PC-3 (cell line): ENCODE measurements at places on chromosomes 13 and 19. TPM values are rescaled to one million over a fixed set of nuclear protein-coding genes. Genes with fewer than 3 reads are reported as not detected.

DNA sequence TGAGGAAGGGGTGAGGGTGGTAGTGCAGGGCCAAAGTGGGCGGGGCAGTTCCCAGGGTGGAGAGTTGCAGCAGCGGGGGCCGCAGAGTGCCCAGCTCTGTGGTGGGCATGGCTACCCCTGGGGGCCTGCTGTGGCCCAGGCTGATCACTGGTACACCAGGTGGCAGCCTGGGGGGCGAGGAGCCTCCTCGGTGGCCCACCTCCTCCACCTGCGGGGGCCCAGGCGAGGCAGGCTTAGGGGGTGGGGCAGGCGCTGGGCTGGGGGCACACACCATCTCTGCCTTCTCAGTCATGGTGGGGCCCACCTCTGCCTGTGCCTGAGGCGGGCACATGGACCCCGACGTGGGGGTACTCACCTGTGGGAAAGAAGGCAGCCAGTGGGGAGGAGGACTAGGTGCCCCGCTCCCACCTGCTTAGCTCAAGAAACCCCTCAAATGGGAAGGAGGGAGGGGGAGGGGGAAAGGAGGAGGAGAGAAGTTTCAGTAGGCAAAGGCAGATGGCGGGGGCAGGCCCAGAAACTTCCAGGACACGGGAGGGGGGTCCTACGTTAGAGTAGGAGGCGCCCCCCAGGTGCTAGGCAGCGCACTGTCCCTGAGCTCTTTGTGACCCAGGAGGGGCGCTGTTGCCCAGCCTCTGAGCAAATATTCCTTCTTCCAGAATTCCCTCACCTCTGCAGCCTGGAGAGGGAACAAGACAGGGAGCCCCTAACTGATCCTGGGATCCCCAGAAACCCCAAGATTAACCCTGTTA is 1.6 kb downstream of the LYL1 start:
- H3K27ac ChIP-seq = no peak overlapping the region
- no peak overlapping the region for H3K4me3 ChIP-seq
- no peaks in the 10 kb centered on the region for H3K27me3 ChIP-seq
- no peaks in the 10 kb centered on the region for H3K36me3 ChIP-seq
- peaks cover 13% of the 10 kb centered on the region; the same call in 1 of the 2 replicates for H3K4me1 ChIP-seq

GRCh38 chr13:40164133-40164532 is 502.3 kb downstream of the FOXO1 start:
- H3K27me3 ChIP-seq = no peaks in the 10 kb centered on the region
- DNase-seq = peak; percentile 25
- no peak overlapping the region for H3K27ac ChIP-seq
- H3K36me3 ChIP-seq = no peaks in the 10 kb centered on the region

The MOB3A gene
- total RNA-seq = 15.1 and 24.8 TPM in 2 replicates

The MZF1 gene
- total RNA-seq = 18.0 and 29.3 TPM in 2 replicates

GRCh38 chr13:31200637-31200971 is 829 bp downstream of the B3GLCT start:
- H3K4me1 ChIP-seq = peaks cover 25% of the 10 kb centered on the region
- H3K36me3 ChIP-seq = no peaks in the 10 kb centered on the region
- peak overlapping the region; percentile 78 for H3K4me3 ChIP-seq
- H3K27ac ChIP-seq = no peak overlapping the region

GRCh38 chr19:57280962-57281400 is 696 bp downstream of the ZNF460 start:
- peak; percentile 27 for DNase-seq
- peaks cover 50% of the 10 kb centered on the region for H3K4me1 ChIP-seq
- peak overlapping the region; percentile 100 for H3K4me3 ChIP-seq
- peaks cover 27% of the 10 kb centered on the region for H3K36me3 ChIP-seq
- peak overlapping the region; percentile 90 for H3K27ac ChIP-seq

The PRODH2 gene
- total RNA-seq = not detected in 2 replicates

GRCh38 chr13:73171926-73172325 is 113.1 kb downstream of the KLF5 start:
- H3K27me3 ChIP-seq = no peaks in the 10 kb centered on the region
- H3K36me3 ChIP-seq = no peaks in the 10 kb centered on the region
- peak overlapping the region; percentile 100 for H3K27ac ChIP-seq
- H3K4me3 ChIP-seq = peak overlapping the region; percentile 47
- peak; percentile 59 for DNase-seq

DNA sequence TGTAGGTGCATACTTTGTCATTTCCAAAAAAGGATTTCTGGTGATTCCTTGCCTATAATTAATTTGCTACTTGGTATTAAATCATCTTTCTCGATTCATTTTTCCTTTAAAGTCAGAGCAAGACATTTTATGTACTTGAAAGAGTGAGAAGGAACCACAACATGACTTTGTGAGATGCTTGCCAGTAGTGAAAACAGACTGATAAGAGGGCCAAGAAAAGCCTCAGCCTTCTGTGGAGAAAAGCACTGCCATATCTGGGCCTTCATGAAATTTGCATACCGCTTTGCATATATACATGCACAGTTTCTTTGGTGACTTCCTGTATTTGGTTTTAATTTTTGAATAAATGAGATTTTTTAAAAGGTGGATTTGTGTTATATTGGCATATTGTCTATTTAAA is 128.4 kb downstream of the CDK8 start:
- no peak overlapping the region for H3K4me3 ChIP-seq
- H3K27ac ChIP-seq = no peak overlapping the region
- H3K27me3 ChIP-seq = no peaks in the 10 kb centered on the region
- peaks cover 10% of the 10 kb centered on the region for H3K4me1 ChIP-seq
- no peak for DNase-seq

- peak; percentile 95 for DNase-seq
- H3K4me1 ChIP-seq = peaks cover 21% of the 10 kb centered on the region
- peak overlapping the region; percentile 33 for H3K27ac ChIP-seq
- H3K36me3 ChIP-seq = no peaks in the 10 kb centered on the region
- peak overlapping the region; percentile 6; the same call in 1 of the 2 replicates for H3K4me3 ChIP-seq
Measured at GRCh38 chr19:57269515-57270250, 10.6 kb upstream of the ZNF460 start.

- no peak overlapping the region for H3K4me3 ChIP-seq
- DNase-seq = no peak
- H3K27me3 ChIP-seq = no peaks in the 10 kb centered on the region
- peaks cover 4% of the 10 kb centered on the region for H3K4me1 ChIP-seq
Measured at GRCh38 chr19:7848779-7849457, 18.9 kb downstream of the EVI5L start.

The OR10H1 gene
- total RNA-seq = not detected in 2 replicates

The LHFPL6 gene
- 7.8 TPM in 2 replicates for total RNA-seq

GRCh38 chr13:46858163-46858562 is 38.7 kb downstream of the HTR2A start:
- H3K4me1 ChIP-seq = no peaks in the 10 kb centered on the region
- no peaks in the 10 kb centered on the region for H3K27me3 ChIP-seq
- no peak overlapping the region for H3K27ac ChIP-seq
- no peak for DNase-seq
- no peaks in the 10 kb centered on the region for H3K36me3 ChIP-seq
- H3K4me3 ChIP-seq = no peak overlapping the region

DNA sequence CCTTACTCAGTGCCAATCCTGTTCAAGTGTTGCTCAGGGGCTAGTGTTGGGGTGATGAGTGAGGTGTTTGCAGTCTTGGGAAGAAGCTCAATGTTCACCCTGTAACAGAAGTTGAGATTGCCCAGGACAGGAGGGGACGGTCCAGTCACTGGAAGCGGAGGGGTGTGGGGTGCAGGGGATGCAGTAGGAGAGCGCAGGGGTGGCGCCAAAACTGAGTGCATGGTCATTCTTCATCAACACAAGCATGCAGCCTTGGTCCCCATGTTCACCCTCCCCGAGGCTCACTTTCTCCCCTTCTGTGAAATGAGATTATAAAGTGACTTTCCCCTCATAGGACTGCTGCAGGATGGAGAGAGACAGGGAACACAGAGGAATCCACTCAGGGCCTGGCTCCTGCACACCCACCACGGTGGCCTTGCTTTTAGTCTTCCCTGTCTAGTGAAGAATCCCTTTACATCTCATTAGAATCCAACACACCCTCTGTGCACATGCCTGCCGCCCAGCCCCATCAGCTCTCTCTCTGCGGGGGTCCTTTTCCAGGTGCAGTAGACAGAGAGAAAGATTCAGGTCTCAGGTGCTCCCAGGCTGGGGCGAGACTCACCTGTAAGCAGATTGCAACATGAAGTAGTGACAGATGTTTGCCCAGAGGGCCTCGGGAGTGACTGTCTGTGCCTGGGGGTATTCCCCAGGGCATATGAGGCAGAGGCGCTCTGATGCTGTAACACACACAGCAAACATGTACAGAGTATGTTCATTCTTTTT is 93.2 kb downstream of the TSHZ3 start:
- H3K36me3 ChIP-seq = no peaks in the 10 kb centered on the region
- no peaks in the 10 kb centered on the region for H3K27me3 ChIP-seq
- H3K27ac ChIP-seq = no peak overlapping the region
- H3K4me1 ChIP-seq = no peaks in the 10 kb centered on the region
- no peak overlapping the region for H3K4me3 ChIP-seq

The FNDC3A gene
- total RNA-seq = 13.3 and 15.6 TPM in 2 replicates

DNA sequence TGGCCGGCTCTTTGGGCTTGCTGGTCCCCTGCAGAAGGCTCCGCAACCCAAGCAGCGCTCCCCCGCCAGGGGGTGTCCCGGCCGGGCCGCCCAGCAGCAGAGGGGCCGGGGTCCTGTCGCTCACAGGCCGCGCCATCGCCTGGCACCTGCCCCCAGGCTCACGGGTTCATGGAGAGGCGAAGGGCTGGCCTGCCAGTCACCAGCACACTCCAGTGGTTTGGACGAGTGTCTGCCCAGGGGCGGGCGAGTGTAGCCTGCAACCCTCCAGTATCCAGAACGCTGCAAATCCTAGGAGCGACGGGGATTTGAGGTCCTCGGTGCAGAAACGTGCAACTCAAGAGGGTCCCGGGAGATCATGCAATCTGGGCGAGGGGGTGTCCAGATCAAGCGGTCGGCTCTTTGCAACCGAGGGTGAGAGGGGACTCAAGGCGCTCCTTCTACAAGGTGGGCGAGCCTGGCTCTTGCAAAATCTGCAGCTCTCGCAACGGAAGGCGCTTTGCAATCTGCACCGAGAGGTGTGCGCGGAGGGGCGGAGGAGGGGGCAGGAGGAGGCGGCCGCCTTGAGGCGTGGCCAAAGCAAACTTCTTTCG is at the start of gene DBP:
DBP (minus strand) TSS at position 521 of the 590 bp plus-strand sequence; CDS start at position 136, 385 bp downstream.
- H3K4me3 ChIP-seq = peak within 1 kb of the TSS; percentile 80
- no peaks in the 10 kb centered on the region for H3K27me3 ChIP-seq

DNA sequence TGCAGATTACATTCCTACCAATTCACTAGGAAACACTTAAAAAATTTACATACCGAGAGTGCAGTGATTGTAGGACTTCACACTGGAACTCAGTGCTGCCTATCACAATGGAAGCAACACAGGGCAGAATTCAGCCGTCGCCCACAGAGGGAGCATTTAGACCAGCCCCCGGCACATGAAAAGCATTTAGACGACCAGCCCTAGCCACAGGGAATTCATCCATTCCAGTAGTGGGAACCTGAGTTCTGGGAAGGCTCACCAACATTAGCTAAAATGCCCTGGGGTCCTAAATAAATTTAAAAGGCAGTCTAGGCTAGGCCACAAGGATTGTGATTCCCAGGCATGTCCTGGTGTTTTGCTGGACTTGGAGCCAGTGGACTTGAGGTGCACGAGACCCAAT is 155.2 kb downstream of the LIG4 start:
- H3K27ac ChIP-seq = no peak overlapping the region
- no peaks in the 10 kb centered on the region for H3K4me1 ChIP-seq
- no peak for DNase-seq
- H3K27me3 ChIP-seq = no peaks in the 10 kb centered on the region
- H3K4me3 ChIP-seq = no peak overlapping the region
- H3K36me3 ChIP-seq = no peaks in the 10 kb centered on the region

DNA sequence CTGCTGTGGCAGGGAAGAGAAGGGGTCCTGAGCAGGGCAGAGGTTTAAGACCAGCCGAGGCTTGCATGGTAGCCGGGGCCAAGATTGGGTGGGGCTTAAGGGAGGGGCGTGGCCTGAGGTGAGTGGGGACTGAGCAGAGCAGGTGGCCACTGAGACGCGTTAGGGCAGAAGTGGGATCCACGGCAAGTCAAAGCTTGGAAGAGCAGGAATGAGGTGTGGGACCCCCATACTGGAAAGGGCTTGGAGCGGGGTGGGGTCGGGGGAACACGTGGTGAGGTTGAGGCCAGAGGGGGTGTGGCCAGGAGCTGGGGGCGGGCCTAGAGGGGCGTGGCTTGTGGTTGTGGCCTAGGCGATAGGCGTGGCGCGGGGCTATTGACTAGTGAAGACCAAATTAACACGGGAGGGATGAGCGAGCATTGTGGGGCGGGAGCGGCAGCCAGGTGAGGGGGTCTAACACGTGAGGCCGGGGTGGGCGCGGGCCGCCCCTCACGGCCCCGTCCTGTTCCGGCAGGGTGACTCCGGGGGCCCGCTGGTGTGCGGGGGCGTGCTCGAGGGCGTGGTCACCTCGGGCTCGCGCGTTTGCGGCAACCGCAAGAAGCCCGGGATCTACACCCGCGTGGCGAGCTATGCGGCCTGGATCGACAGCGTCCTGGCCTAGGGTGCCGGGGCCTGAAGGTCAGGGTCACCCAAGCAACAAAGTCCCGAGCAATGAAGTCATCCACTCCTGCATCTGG is 3.3 kb downstream of the CFD start:
- no peak overlapping the region for H3K27ac ChIP-seq
- no peak overlapping the region for H3K4me3 ChIP-seq
- no peaks in the 10 kb centered on the region for H3K4me1 ChIP-seq
- DNase-seq = no peak
- H3K36me3 ChIP-seq = no peaks in the 10 kb centered on the region

DNA sequence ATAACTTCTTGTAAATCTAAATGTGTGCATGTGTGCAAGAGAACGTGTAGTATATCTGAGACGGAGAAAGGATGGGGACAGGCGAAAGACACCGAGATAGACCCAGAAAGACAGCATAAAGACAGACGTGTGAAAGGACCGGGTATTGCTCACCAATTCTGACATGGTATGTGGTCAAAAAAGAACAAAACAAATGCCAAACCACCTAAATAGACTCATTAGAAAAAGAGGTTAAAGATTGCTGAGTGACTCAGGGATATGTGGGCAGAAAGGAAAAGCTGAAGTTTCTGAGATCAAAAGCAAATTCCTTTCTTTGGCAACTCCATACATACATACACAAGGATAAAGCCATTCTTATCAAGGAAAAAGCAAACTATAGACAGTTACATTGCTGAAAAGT is 179.7 kb upstream of the TSC22D1 start:
- peak; percentile 64 for DNase-seq
- H3K4me3 ChIP-seq = no peak overlapping the region
- H3K27me3 ChIP-seq = no peaks in the 10 kb centered on the region
- H3K27ac ChIP-seq = peak overlapping the region; percentile 57
- H3K36me3 ChIP-seq = no peaks in the 10 kb centered on the region
- peaks cover 45% of the 10 kb centered on the region for H3K4me1 ChIP-seq

DNA sequence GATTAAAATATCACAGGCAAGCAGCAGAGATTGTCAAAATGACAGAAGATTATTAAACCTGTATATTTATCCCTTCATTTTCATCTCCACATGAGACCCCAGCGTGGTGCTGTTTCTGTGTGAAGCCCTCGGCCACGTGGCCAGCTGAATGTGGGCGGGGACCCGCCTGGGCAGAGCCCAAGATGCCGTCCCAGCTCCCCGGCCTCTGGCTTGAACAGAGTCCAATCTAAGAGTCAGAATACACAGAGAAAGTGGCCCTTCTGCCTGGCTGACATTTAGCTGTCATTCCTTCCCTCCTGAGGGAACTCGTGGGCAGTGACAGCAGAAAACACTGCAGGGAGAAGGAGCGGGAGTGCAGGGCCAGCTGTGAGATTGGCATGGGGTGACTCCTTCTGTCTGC is 34.9 kb upstream of the UQCRFS1 start:
- H3K4me1 ChIP-seq = no peaks in the 10 kb centered on the region
- no peak overlapping the region for H3K4me3 ChIP-seq
- no peaks in the 10 kb centered on the region for H3K36me3 ChIP-seq
- no peak overlapping the region for H3K27ac ChIP-seq
- no peak for DNase-seq

- H3K36me3 ChIP-seq = no peaks in the 10 kb centered on the region
- no peaks in the 10 kb centered on the region for H3K27me3 ChIP-seq
- H3K4me1 ChIP-seq = no peaks in the 10 kb centered on the region
- no peak overlapping the region for H3K4me3 ChIP-seq
Measured at GRCh38 chr13:105627270-105627669, 908.2 kb downstream of the EFNB2 start.

The FBXL3 gene
- 39.1 and 41.1 TPM in 2 replicates for total RNA-seq

The CBLC gene
- 25.4 and 26.4 TPM in 2 replicates for total RNA-seq
